RWPE1 (cell line): ENCODE measurements at places on chromosomes 12 and 14.

- DNase-seq = no peak
Observed at GRCh38 chr14:103112400-103113243, 10.6 kb upstream of the TNFAIP2 start.

DNA sequence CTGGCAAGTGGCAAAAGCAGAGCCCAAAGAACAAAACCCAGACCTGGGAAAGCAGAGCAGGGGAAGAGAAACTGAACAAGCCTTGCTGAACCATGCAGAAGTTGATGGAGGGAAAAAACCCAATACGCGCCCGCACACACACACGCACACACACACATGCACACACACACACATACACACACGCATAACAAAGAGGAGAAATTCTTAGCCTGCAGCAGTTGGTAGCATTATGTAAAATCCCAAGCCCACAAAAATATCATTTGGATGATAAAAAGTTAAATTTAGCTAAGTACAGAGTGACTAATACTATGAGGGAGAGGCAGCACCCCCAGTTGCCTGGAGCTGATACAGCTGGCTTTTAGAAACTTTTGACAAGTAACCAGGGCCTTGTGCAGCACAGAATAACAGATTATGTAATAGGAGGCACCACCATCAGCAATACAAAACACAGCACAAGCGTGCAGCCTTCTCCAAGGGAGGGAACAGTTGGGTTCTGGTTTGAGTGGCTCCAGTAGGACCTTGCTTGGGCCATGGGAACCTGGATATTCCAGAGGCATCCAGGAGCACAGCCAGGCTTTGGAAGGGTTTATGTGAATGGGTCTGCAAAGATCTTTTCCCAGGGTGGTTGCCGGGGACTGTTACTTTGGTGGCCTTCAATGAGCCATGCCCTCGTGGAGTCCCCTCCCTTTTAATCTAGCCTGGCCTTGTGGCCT, 35.3 kb downstream of the PITPNM2 start:
- peak; percentile 36 for DNase-seq

DNA sequence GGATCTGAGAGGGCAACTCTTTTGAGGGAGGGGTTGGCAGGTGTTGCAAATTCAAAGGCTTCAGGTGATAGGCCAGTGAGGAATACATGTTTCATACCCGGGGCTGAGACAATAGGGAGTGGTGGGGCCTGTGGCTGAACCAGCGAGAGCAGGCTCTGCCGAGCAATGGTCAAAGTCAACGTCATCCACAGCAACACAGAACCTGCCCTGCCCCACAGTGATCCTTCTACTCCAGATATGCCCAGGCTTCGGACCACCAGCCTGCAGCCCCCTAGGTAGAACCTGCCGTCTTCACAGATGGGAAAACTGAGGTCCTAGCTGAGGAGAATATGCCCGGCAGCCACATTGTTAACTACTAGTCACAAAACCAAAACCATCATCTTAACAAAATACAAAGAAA, 4.1 kb downstream of the SERPINA1 start:
- DNase-seq = no peak

DNA sequence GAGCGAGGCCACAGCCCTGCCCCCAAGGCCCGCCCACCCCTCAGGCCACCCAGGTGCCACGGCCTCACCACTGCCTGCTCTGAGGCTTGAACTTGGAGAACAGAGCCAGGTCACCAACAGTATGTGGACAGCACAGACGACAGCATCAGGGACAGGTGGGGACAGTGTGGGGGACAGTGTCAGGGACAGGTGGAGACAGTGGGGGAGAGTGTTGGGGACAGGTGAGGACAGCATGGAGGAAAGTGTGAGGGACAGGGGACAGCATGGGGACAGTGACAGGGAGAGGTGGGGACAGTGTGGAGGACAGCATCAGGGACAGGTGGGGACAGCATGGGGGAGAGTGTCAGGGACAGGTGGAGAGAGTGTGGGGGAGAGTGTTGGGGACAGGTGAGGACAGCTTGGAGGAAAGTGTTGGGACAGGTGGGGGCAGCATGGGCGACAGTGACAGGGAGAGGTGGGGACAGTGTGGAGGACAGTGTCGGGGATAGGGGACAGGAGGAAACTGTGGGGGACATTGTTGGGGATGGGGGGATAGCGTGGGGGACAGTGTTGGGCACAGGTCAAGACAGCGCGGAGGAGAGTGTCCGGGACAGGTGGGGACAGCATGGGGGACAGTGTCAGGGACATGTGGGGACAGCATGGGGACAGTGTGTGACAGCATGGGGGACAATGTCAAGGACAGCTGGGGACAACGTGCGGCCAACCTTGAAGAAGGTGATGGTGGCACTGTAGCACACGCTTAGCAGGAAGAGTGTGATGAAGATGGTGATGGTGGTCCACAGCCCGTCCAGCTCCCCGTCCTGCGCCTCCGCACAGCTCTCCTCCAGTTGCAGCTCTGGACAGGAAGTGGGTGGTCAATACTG, 114.9 kb downstream of the TMEM121 start:
- DNase-seq = no peak

GRCh38 chr14:101665478-101666078, 95.9 kb upstream of the PPP2R5C start:
- DNase-seq = peak; percentile 70

DNA sequence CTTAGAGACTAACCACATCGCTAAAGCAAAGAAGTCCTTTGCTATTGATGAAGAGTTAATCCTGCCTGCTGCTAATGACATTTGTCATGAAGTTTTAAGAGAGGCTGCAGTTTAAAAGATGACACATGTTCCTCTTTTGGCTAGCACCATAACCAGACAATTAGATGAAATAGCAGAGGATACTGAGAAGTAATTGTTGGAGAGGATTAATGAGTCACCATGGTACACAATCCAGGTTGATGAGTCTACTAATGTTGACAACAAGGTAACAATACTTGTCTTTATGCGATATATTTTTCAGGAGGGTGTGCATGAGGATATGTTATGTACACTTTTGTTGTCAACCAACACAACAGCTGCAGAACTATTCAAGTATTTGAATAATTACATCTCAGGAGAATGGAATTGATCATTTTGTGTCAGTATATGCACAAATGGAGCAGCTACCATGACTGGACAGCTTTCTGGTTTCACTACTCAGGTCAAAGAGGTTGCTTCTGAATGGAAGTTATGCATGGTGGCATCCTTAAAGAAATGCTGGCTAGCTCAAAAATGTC, 56.7 kb downstream of the LRRIQ1 start:
- peak; percentile 3 for DNase-seq

DNA sequence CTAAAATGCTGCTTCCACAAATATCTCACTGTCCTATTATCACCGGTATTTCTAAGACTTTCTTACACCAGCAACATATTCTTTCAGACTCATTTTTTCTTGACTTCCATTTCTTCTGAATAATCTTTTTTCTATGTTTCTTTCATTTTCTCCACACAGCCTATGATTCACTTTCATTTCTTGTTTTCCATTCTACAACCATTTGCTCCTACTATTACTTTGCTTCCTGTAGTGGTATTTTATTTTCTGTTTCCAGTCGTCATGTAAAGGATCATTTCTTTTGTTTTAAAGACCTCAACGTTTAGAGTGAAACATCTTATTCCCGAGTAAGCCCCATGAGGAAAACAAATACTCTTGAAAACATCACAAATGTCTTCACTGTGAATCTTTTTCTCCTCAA, 182.2 kb upstream of the MDGA2 start:
- DNase-seq = no peak

- DNase-seq = no peak
Observed at GRCh38 chr14:69921052-69921451, 41.8 kb downstream of the SMOC1 start.

DNA sequence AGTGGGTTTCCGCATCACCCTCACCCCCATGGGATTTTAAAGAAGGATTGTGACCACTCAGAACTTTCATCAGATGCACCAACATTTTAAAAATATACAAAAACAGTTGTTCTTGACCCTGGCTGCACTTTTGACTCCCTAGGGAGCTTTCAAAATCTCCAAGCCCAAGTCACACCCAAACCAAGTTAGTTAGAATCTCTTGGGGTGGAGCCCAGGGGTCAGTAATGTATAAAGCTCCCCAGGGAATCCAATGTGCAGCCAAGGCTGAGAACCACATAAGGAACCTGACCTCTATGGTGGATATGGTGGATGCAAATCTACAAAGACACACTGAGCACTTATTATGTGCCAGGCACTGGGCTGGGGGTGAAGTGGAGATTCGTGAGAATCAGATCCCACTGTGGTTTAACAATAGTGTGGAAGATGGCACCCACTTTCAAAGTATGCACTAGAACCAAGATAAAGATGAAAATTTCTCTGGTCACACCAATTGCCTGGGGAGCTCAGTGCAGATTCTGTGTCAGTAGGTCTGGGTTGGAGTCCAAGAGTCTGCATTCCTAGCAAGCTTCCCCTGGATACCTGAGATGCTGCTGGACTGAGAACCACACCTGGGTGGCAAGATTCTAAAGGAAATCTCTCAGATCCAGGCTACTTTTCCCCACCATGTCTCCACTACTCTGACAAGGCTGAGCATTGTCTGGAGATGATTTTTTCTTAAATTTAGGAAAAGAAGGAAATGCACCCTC, 18.9 kb upstream of the CMKLR1 start:
- DNase-seq = no peak

DNA sequence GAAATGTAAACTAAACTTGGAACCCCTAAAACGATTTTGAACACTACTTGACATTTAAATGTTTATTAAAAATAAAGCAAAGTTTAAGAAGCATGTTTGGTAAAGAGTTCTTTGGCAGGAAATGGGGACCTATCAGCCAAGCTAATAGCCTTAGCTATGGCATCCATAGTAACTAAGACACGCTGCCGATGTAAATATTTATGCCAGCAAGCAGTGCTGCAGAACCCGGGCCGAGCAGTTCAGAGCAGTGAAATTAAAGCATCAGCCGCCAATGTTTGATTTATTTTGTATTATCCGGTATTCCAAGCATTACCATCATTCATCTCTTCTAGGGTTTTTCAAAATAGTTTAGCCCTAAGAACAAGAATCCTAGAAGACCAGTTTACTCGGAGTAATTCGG, 61.6 kb downstream of the PPP2R5C start:
- DNase-seq = no peak
